ENCODE measurements at places on chromosomes 1 and 21.
A peak's percentile ranks its signal among the peaks of the same experiment; 100 is the strongest.

GRCh38 chr1:23123528-23123927 lies 45.1 kb downstream of the LUZP1 start:
- DNase-seq: no peak

GRCh38 chr1:86382878-86383277 lies 13.2 kb downstream of the ODF2L start:
- DNase-seq: no peak

DNA sequence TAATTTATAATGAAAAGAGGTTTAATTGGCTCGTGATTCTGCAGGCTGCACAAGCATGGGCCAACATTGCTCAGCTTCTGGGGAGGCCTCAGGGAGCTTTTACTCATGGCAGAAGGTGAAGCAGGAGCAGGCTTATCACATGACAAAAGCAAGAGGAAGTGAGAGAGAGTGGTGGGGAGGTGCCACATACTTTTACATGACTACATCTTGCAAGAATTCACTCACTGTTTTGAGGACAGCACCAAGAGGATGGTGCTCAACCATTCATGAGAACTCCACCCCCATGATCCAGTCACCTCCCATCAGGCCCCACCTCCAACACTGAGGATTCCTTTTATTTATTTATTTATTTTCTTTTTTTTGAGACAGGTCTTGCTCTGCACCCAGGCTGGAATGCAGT lies 5.5 kb upstream of the PLEKHM2 start:
- no peak for DNase-seq

GRCh38 chr1:245858022-245858721 lies 648.9 kb downstream of the SMYD3 start:
- no peak for DNase-seq

- DNase-seq: peak; percentile 5
Measured at GRCh38 chr1:230067871-230068620, 1.0 kb downstream of the GALNT2 start.

GRCh38 chr1:37513795-37514349 lies 694 bp downstream of the MEAF6 start:
- DNase-seq: peak; percentile 6
